Muscle of leg (tissue), 16 donors: ENCODE measurements at places on chromosomes 5 and 9. TPM values are rescaled to one million over a fixed set of nuclear protein-coding genes. Genes with fewer than 3 reads are reported as not detected.

The CSF2 gene
- total RNA-seq, result not detected

The FCN1 gene
- 2.0 TPM for total RNA-seq

The DBH gene
- total RNA-seq, result not detected

- no peaks in the 10 kb centered on the region for H3K27me3 ChIP-seq
- no peak overlapping the region for H3K27ac ChIP-seq
- H3K36me3 ChIP-seq, result peaks cover 20% of the 10 kb centered on the region
- no peak overlapping the region for H3K4me3 ChIP-seq
- no peak for DNase-seq
Measured at GRCh38 chr5:143216211-143216610, 187.3 kb downstream of the NR3C1 start.

- no peaks in the 10 kb centered on the region for H3K36me3 ChIP-seq
- peaks cover 17% of the 10 kb centered on the region for H3K27me3 ChIP-seq
- no peak overlapping the region for H3K27ac ChIP-seq
- H3K4me3 ChIP-seq, result no peak overlapping the region
- peak; percentile 30 for DNase-seq
- peaks cover 10% of the 10 kb centered on the region for H3K4me1 ChIP-seq
Measured at GRCh38 chr5:1168796-1169195, 32.6 kb upstream of the SLC6A19 start.

- peak; percentile 60 for DNase-seq
- H3K27me3 ChIP-seq, result no peaks in the 10 kb centered on the region
- no peaks in the 10 kb centered on the region for H3K36me3 ChIP-seq
- H3K27ac ChIP-seq, result peak overlapping the region; percentile 56
- H3K4me1 ChIP-seq, result no peaks in the 10 kb centered on the region
Measured at GRCh38 chr9:72464857-72465592, 56.4 kb upstream of the TMC1 start.

DNA sequence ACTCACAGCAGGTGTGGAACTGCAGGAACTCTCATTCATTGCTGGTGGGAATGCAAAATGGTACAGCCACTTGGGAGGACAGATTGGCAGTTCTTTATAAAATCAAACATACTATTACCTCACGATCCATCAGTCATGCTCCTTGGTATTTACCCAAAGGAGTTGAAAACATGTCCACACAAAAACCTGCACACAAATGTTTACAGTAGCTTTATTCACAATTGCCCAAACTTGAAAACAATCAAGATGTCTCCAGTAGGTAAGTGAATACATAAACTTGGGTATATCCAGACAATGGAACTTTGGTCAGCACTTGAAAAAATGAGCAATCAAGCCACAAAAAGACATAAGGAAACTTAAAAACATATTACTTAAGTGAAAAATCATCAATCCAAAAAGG, 215.5 kb downstream of the IRX1 start:
- no peak overlapping the region for H3K27ac ChIP-seq
- no peaks in the 10 kb centered on the region for H3K27me3 ChIP-seq
- H3K4me3 ChIP-seq, result no peak overlapping the region
- no peaks in the 10 kb centered on the region for H3K4me1 ChIP-seq

GRCh38 chr5:74131250-74131649, 505.3 kb downstream of the ARHGEF28 start:
- DNase-seq, result no peak
- no peaks in the 10 kb centered on the region for H3K36me3 ChIP-seq
- no peak overlapping the region for H3K27ac ChIP-seq
- no peak overlapping the region for H3K4me3 ChIP-seq
- no peaks in the 10 kb centered on the region for H3K27me3 ChIP-seq
